ENCODE measurements at places on chromosomes 12 and 14.
A peak's percentile ranks its signal among the peaks of the same experiment; 100 is the strongest.

GRCh38 chr14:72256055-72256454 lies 323.8 kb downstream of the RGS6 start:
- no peak for DNase-seq

- DNase-seq: no peak
These were observed 60.9 kb downstream of the ELK3 start for GRCh38 chr12:96255077-96255476.

DNA sequence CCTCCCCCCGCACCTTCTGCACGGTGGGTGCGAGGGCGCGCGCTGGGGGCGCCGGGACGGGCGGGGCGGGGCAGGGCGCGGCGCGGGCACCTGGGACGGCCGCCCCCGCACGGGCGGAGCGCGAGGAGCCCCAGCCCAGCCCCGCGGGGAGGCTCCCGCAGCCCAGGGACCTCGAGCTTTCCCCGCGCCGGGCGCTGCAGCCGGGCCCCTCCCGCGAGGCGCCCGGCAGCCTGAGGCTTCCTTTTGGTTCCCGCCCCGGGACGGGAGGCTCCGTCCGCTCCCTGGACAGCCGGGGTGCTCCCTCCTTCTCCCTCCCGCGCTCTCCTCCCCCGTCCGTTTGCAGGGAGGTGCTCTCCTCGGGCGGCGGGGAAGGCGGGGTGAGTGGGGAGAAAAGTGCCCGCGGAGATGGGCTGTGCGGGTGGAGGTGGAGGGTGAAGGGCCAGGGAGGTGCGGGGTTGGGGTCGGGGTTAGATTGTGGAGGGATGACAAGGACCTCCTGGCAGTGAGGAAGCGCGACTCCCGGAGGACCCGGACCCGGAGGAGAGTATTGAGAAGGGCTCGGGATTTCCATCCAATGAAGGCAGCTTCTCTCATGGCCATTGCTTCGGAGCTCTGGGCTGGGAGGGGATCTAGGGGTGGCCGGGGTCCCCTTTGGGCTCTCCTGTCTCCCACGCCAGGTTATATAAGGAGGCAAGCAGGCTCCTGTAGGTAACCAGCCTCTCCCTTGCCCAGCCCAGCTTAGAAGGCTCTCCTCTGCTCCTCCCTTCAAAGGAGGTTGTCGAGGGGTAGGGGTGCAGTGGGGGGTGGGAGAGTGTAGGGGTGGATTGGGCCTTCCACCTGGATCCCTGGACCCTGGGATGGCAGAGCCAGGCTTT lies 645 bp downstream of the JDP2 start:
- DNase-seq: peak; percentile 32

DNA sequence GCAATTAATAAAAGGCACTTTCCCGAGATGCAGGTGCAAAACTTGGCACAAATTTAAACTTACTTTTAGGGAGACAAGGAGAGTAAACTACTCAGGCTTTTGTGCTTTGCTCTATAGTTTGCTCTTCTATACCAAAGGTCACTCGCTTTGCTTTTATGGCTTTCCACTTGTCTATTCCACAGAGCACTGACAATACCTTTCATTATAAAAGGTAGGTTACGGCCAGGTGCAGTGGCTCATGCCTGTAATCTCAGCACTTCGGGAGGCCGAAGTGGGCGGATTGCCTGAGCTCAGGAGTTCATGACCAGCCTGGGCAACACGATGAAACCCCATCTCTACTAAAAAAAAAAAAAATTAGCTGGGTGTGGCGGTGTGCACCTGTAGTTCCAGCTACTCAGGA lies 32.9 kb downstream of the ALKBH1 start:
- DNase-seq: peak; percentile 80

DNA sequence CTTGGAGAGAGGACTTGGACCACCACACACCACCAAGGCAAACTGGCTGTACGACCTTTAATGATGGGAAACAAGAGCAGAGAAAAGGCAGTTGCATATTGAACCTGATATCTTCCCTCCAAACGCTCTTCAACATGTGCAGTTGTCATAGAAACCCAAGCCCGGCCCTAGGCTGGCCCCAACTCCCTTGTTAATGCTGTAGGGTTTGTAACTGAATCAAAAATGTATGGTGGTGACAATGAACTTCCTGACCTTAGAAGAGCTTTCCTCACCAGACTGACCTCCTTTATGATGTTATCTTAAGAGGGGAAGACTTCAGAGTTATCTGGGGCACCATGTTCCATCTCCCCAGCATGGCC lies 12.3 kb downstream of the APOLD1 start:
- no peak for DNase-seq

DNA sequence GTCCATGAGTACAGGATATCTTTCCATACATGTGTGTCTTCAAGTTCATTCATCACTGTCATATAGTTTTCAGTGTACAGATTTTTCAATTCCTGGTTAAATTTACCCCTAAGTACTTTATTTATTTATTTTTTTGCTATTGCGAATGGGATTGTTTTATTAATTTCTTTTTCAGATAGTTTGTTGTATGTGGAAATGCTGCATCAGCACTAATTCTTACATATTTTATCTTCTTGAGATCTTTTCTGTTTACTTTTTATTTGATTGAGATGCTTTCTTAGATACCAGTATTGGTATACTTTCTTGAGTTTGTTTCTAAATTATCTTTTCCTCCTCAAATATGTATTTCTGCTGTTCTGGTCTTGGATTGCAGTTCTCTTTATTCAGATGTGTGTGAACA lies 148.9 kb downstream of the RGS6 start:
- no peak for DNase-seq

DNA sequence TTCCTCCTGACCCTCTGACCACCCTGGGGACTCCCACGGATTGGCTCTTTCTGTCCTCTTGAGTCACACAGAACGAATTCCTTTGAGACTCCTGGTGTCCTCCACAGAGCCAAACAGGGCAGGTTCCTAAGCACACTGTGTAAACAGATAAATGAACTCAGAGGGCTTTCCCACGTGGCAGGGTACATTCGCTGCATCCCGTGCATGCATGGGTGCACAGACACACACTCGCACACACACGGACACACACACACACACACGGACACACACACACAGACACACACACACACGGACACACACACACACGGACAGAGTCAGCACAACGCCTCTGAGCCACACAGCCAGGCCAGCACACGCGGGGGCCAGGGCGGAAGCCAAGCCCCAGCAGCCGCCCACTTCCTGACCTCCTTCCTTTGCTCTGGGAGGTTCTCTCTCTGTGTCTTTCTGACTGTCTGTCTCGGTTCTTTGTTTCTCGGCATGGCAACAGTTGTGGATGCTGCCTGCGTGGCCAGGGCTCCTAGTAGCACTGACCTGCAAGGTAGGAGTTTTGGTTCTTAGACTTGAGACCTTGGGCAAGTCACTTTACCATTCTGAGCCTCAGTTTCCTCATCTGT lies 706 bp downstream of the CRACR2A start:
- peak; percentile 48 for DNase-seq

GRCh38 chr14:99806836-99807235 lies 13.6 kb downstream of the EML1 start:
- DNase-seq: no peak

DNA sequence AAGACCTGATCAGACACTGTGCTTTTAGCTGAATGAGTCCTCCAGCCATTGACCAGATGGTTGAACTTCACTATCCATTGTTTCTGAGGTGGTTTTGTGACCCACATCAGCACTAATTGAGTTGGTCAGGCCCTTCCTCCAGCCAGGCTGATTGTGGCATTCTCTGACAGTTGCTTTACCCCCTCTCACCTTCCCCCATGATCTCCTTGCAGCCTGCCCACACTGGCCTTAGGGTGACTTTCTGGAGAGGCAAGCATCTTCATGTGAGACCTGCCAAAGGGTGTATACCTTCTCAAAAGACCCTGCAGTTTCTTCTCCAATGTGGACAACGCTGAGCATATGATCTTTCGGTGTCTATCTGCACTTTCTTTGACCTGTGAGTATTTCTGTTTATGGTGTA lies 83.9 kb downstream of the GPATCH2L start:
- no peak for DNase-seq

- DNase-seq: peak; percentile 25
These were observed 1.1 kb upstream of the WDR89 start for GRCh38 chr14:63642656-63643382.

GRCh38 chr12:93230326-93230720 lies 147.4 kb upstream of the NUDT4 start:
- no peak for DNase-seq

- DNase-seq: peak; percentile 0
These were observed 15.8 kb upstream of the CPNE8 start for GRCh38 chr12:38921025-38921677.

DNA sequence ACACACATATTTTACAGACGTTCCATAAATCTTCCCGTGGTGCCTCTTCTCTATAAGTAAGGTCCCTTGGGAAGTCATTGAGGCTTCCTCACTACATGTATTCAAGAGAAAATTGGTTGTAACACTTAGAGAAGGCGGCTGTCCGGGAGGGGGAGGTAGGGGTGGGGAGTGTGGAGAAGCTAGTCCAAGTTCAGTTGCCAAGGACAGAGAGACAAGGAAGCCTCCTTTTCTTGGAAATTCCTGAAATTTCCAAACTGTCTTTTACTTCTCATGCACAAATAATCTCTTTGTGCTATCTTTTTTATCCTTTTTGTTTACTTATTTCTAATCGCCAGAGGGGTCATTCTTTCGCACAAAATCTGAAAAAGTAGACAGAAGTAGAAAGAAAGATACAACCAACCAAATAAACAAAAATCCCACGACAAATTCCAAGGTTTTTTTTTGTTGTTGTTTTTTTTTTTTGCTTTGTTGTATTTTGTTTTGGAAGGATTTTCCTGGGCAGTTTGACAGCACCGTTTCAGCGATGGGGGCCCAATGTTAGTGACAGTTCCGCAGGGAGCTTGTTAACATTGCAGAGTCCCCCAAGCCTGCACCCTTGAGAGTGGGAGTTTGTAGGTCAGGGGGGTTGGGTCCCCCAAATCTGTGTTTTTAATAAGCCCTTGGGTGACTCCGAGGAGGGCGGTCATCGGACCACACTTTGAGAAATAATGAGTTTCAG lies 45.2 kb downstream of the MAP1LC3B2 start:
- DNase-seq: peak; percentile 76

DNA sequence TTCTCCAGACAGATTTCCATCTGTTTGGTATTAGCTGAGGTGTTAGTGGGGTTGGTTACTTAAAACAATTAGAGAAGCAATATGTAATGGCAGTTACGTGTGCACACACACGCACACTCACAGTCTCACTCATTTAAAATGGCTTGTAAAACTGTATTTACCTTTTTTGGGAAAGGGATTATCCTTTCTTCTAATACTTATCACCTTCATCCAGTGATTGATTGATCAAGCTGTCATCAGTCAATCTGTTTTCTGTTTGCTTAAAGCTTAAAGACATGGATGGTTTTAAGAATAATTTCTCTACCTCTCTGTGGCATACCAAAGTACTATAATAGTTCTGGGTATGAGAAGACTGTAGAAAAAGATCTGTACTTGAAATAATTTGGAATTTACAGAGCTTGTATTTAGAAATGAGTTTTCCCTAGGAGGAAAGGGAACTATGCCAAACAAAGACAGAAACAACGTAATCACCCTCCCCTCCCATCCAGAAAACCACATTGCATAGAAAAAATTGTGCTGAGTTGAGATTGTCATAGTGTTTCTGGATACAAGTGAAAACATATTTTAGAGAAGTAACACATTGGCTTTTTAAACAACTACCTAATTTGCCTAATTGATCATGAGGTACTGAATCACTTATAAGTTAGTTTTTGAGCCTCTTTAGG lies 455.8 kb downstream of the PCNX1 start:
- peak; percentile 34 for DNase-seq

- DNase-seq: no peak
These were observed 232.1 kb downstream of the MON2 start for GRCh38 chr12:62698701-62699101.

DNA sequence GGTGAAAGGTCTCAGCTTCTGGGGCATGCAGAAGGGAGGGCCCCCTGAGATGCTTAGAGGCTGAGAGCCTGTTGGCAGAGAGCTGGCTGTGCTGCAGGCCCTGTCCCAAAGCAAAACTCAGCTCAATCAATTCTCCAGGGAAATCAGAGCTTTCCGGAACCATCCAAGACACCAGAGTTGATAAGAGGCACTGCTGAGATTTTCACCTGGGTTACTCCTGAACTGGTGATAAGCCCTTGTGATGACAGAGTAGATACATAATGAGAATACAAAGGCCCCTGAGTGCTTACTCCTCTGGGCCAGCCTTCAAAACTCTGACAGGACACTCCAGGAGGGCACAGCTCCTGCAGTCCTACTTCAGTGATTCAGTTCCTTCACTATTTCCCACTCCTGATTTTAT lies 63.9 kb downstream of the ARL6IP4 start:
- no peak for DNase-seq

DNA sequence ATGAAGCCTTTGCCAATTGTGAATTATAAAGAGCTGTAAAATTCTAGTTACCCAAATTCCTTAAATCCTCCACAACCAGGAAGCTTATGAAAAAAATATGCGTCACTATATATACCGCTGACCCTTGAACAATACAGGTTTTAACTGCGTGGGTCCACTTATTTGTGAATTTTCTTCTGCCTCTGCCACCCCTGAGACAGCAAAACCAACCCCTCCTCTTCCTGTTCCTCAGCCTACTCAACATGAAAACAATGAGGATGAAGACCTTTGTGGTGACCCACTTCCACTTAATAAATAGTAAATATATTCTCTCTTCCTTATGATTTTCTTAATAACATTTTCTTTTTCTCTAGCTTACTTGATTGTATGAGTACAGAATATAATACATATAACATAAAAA lies 42.2 kb downstream of the CMKLR1 start:
- DNase-seq: no peak

DNA sequence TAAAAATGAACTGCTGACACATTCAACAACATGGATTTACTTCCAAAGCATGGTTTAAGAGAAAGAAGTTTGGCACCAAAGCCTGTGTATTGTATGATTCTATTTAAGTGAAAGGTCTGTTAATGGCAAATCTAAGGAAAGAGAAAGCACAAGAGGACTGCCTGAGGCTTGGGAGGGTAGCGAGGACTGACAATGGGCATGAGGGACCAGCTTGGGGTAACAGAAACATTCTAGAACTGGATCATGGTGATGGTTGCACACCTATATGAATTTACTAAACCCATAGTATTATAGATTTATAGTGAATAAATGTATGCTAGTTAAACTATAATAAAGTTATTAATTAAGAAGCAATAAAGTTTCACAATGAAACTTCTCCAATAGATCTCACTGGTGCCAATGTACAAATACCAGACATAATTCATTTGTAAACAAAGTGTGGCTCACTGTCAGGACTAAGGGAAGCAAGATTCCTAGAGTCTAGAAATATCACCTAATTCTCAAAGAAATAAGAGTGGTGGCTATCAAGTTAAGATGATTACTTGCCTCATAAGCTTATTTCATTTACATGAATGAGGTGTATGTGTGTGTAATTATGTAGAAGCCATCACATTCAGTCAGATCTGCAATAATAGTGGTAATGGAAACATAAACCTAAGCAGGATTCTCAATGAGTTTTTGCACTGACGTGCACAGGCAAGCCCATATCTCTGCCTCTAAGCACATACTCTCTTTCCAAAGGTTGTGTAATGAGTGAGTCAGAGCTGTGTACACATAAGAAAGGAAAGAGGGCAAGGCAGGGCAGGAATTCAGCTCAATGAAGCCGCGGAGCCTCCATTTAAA lies 353.4 kb downstream of the KCNH5 start:
- DNase-seq: peak; percentile 97

GRCh38 chr14:76695263-76695920 lies 65.9 kb upstream of the VASH1 start:
- DNase-seq: no peak

All from NCI-H69 (cell line).